ENCODE measurements at places on chromosomes 13 and 19.

DNA sequence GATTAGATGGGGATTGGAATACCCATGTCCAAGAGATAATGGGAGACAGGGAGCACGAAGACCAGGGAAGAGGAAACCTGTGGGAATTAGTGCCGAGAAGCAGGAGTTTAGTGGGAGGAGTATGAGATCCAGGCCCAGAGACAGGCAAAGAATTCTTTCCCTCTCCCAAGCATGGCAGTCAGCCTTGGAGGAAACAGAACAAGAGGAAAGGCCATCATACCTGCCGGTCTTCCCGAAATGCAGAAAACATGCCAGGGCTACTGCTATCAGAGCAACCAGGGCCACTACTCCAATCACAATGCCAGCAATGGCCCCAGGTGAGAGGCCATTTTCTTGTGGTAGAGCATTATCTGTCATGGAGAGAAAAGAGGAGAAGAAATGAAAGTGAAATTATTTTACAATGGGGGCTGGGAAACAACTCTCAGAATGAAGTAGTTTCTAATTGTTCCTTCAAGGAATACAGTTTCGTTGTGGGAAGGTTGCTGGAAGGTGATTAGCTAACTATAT lies 16.1 kb downstream of the CEACAM1 start:
- no peak for DNase-seq

DNA sequence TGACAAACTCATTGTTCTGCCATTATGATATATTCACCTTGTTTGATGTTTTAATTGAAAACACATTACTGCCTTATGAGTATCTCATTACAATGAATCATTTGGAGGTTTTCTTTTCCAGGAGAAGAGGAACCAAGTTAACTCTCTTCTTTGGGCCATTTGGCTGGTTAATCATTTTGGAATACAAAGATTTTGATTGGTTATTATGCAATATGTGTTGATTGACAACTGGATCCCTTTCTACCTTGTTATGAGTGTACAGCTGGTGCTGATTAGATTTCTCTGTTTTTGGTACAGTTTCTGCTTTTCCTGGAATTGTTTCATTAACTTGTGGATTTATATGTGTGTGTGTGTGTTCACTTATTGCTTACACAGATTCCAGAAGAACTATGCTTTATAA lies 49.2 kb upstream of the RGCC start:
- DNase-seq = peak; percentile 34

DNA sequence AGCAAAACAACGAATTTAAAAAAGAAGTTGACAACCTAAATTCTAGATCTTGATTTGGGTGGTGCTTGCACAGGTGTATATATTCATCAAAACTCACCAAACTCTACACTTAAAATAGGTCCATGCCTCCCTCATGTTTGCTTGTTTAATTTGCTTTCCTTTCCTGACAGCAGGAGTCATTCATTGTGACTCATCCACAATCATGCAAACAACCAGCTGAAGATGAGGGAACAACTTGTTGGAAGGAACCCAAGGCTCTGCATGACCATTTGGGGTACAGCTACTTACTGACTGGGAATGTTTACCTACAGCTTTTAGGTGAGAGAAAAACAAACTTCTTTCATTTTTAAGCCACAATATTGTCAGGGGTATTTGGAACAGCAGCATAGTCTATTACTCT lies 96.6 kb downstream of the RXFP2 start:
- DNase-seq = peak; percentile 34

- DNase-seq = peak; percentile 79
These were observed 58.3 kb downstream of the KLF2 start for GRCh38 chr19:16382775-16383543.

GRCh38 chr19:42529248-42529764 lies 1.0 kb upstream of the CEACAM1 start:
- DNase-seq = peak; percentile 35

GRCh38 chr13:50082426-50083281 lies 67.4 kb downstream of the KCNRG start:
- DNase-seq = peak; percentile 78

GRCh38 chr19:17409990-17410389 lies 4.6 kb upstream of the BST2 start:
- no peak for DNase-seq

DNA sequence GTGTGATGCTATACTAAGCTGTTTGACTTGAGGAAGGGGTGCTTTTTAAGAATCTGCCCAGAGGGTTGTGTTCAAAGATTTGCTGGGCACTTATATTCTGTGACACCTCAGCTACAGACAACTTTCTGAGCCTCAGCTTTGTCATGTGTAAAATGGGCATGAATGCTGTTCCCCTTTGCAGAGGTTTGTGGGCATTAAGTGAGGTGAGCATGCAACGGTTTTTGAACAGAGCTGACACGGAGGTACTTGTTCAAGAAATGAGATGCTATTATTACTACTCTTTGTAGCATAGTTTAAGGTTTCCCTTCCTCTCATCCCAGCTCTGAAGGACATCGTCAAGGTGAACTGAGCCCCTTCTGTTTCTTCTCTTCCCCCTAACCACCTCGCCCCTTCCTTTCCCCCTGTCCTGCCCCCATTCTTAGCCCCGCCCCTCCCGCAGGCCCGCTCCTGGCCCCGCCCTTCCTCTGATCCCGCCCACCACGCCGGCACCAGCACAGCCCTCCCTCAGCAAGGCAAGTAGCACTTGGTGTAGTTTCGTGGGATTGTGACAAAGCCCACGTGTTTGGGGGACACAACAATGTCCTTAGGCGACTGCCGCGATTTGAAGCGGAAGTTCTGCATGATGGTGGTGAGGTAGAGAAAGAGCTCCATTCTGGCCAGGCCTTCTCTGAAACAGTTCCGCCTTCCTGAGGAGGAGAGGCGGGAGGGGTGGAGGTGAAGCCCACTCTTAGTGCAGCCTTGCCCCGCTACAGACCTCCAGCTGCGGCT lies 26.1 kb upstream of the CYP2A7 start:
- DNase-seq = no peak

GRCh38 chr13:74442751-74443150 lies 308.5 kb upstream of the KLF12 start:
- no peak for DNase-seq

DNA sequence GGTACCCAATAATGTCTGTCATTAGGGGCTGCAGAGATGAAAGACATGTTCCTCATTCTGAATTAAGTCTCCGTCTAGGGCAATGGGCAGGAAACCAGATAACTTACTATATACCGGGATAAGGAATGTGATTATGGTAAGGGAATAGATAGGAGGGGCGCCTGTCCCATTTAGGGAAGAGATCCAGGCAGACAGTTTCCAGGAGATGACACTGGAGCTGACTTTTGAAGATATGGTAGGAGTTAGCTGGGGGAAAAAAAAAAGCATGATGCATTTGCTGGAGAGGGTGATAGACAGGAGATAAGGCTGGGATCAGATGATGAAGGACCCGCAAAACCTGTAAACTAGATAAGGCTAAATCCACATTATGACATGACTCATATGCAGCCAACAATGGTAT lies 340.7 kb downstream of the DCT start:
- no peak for DNase-seq

GRCh38 chr19:54201172-54201701 lies 579 bp downstream of the RPS9 start:
- no peak for DNase-seq

GRCh38 chr13:48731001-48731658 lies 77.4 kb downstream of the CYSLTR2 start:
- peak; percentile 50 for DNase-seq

- peak; percentile 72 for DNase-seq
These were observed 6.2 kb downstream of the MYO1F start for GRCh38 chr19:8571006-8571411.
